Umbilical cord (tissue), 2 donors: ENCODE measurements at places on chromosomes 13 and 19. TPM values are rescaled to one million over a fixed set of nuclear protein-coding genes. Genes with fewer than 3 reads are reported as not detected.

DNA sequence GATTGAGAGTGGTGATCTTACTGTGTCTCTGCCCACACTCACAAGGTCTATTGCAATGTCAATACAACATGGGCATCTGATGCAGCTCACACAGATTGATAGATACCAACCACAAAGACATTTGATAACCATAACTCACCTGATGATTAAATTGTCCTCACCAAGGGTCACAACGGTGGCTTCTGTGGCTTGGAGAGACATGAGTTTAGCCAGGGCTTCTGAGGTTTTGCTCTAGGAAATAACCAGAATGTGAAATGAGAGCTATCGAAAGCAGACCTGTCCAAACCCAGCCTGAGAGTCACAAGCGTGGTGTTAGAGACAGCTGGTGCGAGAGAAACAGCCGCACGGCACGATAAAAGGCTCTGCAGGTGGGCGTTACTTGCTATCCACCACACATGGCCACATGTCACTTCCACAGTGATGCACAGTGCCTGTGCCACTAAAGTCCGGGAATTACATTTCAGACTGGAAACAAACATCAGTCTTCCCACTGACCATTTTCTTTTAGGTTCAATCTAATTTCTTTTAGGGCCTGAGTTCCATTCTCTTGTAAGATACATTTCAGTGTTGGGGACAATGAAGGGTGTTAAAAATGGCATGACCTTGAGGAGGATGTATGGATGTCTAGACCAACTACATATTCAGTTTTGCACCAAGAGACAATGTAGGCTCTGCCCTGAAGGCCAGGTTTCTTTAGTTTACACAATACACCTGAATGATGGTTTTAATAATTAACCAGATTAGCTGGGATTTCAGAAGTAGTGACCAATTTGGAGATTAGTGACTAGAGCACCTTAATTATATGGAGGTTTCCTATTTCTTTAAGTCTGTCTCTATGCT is 53.7 kb downstream of the ATP7B start:
- DNase-seq = no peak

GRCh38 chr13:42328672-42329071 is 56.7 kb downstream of the AKAP11 start:
- DNase-seq = no peak

GRCh38 chr13:109389892-109390345 is 396.5 kb downstream of the IRS2 start:
- no peak for DNase-seq

DNA sequence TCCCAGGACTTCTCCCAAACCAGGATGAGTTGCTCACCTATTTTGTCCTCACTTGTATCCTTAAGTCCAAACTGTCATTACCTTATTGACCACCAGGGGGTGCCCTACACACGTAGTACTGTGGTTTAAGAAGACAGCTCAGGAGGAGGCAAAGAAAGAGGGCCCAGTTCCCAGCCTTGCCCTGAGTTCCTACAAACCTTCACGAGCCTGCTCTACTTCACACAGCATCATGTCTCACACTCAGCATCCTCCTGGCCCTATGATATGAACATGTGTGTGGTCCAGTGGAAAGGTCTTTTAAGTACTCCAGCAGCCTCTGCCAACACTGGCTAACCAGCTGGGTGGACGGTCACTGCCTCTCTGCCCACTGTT is 8.1 kb upstream of the ZNF784 start:
- peak; percentile 93 for DNase-seq

DNA sequence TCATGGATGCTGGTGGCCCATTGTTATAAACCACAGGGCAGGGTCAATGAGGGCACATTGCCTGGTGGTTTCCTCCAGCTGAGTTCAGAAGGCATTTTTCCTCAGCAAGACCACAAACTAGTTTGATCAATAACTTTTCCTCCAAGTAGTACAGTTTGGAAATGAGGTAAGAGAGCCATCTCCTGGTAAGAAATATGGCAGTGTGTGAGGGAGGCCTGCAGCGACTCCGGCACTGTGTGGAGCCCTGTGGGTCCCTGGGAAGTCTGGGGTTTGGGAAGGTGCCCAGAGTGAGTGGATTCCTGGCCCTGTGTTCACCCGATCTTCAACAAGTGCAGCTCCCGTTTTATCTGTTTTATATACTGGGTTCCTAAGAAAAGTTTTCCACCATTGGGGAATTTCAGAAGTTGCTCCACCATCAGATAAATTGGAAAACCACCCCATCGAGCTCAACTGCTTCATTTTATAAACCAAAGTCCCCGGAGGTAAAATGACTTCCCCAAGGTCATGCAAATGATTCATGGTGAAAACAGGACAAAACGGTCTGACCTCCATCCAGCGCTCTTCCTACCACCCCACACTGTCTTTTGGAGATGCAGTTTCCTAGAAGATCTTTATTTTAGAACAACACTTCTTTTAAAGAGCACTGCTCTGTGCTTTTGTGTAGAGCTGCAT is 148.4 kb downstream of the KATNAL1 start:
- no peak for DNase-seq

- DNase-seq = no peak
These were observed 776.5 kb upstream of the SLITRK1 start for GRCh38 chr13:84658491-84659358.

- DNase-seq = no peak
These were observed 31.7 kb downstream of the TSHZ3 start for GRCh38 chr19:31317570-31317969.

DNA sequence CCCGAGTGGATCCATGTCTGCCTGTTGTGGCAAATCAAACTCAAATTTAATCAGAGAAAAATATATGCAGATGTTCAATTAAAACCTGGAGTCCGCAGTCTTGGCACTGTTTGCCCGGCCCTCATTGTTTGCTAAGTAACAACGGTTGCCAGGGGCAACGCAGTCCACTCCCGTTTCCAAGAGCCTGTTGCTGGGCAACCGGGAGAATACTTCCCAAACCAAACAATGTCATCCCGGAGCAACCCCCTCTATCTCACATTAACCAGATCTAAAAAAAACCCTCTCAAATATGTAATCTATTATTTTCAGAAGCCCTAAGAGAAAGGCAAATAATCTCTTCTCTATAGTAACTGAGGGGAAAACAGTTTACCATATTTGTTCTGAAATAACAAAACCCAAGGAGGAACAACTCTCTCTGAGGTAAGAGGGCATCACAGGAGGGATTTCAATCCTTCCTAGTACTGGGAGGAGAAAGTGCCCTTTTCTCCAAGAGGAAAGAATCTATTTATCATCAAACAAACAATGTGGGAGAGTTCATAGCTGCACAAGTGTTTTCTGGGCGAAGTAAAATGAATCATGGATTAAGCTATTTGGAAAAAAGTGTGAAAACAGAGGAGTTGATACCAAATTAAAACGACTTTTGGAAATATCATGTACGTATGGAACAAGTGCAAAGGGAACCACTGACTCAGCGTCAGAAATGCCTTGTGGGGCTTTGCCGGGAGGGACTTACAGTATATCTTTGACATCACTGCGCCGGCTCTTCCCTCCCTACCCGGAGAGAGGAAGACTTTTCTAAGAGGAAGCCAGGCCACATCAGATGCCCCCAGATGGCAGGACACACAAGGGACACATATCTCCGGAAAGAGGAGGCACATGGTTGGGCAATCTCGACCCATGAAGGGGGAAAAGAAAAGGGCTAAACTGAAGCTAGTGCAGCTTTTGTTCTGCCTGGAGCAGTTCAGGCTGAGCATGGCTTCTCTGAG is 43.3 kb downstream of the RFX2 start:
- DNase-seq = peak; percentile 96

Gene ADGRE3
- total RNA-seq = not detected

GRCh38 chr19:34808566-34808965 is 35.6 kb upstream of the ZNF599 start:
- DNase-seq = no peak

DNA sequence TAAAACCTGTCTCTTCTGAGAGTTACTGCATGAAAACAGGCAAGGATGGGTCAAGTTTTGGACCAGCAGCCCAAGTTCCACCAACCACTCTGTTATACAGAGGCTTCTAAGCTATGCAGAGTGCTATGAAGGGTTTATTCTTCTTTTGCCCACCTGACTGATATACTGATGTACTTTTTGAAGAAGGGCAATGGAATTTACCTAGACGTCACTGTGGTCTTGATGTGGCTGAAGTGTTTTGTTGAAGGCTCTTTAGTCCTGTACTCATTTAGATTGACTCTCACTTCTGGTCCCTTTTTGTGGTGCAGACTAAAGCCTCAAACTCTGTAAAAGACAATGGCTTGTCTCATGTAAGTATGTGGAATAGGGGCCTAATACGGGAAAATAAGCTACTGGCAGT is 92.0 kb downstream of the DGKH start:
- no peak for DNase-seq

GRCh38 chr13:23654111-23655110 is 84.2 kb downstream of the TNFRSF19 start:
- no peak for DNase-seq

- DNase-seq = no peak
These were observed 17.8 kb downstream of the PROZ start for GRCh38 chr13:113176280-113176679.

DNA sequence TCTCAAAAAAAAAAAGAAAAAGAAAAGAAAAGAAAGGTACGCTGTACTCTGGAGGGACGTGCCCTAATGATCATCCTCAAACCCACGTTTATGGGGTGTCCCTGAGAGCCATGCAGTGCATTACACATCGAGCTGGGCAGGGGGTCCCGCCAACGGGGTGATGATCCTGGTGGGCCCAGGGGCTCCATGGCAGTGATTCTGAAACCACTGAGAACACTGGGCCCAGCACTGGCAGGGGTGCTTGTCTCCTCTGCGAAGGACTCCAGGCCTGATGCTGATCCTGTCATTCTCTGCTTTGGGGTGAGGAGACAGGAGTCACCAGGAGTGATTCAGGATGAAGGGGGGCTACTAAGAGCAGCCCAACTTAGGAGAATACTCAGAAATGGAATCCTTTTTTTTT is 18.7 kb downstream of the MOB3A start:
- DNase-seq = no peak

Gene ICAM5
- 3.4 TPM for total RNA-seq

DNA sequence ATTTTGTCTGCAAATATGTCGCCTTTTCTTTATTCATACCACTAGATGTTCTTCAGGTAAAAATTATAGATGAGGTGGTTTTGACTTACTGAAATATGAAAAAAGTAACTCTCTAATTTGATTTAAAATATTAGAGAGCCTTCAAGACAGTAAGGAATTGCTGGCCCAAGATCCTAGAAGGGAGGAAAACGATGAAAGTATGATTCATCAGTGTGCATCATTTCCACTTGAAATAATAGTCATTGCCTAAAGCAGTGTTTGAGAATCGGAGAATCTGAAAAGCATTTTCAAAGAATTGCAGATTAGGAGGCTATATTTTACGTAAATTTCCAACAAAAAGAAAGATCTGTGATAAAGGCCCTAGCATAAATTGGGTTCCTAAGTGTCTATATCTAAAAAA is 1707.9 kb upstream of the PRR20A start:
- DNase-seq = no peak

Gene KLK4
- total RNA-seq = 1.4 TPM

GRCh38 chr19:27966390-27966816 is 1246.5 kb downstream of the UQCRFS1 start:
- peak; percentile 21 for DNase-seq

Gene SLC25A23
- total RNA-seq = 26.7 TPM

Gene LILRB3
- total RNA-seq = 0.96 TPM

Gene RDH8
- total RNA-seq = not detected

- DNase-seq = no peak
These were observed 2.7 kb upstream of the RPS15 start for GRCh38 chr19:1435378-1435989.

Gene POSTN
- 223 TPM for total RNA-seq

Gene KLF1
- total RNA-seq = 3.1 TPM

GRCh38 chr19:35460608-35461007 is 12.6 kb downstream of the FFAR2 start:
- DNase-seq = no peak

Gene NANOS3
- total RNA-seq = not detected

DNA sequence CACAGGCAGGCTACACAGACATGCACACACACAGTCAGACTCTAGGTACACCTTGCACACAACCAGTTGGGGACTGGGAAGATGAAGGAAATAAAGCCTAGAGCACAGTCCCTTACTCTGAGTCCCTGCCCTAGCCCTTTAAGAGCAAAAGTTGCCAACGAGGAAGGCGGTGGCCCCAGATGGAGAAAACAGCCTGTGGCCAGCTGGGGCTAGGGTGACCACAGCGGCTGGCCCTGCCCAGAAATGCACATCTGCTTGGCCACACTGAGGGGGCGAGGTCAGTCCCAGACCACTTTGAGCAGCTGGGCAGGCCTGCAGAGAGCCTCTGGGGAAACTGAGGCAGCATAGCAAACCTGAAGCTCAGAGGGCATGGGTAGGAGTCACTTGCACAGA is 52.3 kb downstream of the PTPRS start:
- DNase-seq = no peak

DNA sequence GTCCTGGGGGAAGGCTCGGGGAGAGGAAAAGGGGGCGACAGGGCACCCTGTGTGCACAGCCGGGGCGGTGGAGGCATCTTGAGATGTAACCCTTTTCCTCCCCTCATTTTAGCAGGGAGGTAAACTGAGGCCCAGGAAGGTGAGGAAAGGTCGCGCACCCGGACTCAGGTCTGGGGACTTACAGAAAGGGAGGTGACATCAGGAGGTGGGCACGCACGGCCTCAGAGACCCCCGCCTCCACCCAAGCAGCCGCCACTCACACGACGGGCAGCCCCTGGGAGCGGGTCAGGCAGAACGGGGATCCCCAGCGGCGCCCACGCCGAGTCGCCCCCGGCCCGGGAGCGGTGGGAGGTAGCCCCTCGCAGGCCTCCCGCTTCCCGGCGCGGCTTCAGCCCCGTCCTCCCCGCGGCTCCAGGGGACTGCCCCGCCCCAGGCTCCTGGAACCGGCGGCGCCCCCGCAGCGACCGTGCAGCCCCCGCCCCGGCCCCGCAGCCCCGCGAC is 477 bp downstream of the PIP5K1C start:
- DNase-seq = no peak

- DNase-seq = no peak
These were observed 363.9 kb downstream of the MYO16 start for GRCh38 chr13:108993346-108993745.

Gene CRLF1
- 10.1 TPM for total RNA-seq

GRCh38 chr19:29687244-29687896 is 22.1 kb downstream of the PLEKHF1 start:
- DNase-seq = no peak

DNA sequence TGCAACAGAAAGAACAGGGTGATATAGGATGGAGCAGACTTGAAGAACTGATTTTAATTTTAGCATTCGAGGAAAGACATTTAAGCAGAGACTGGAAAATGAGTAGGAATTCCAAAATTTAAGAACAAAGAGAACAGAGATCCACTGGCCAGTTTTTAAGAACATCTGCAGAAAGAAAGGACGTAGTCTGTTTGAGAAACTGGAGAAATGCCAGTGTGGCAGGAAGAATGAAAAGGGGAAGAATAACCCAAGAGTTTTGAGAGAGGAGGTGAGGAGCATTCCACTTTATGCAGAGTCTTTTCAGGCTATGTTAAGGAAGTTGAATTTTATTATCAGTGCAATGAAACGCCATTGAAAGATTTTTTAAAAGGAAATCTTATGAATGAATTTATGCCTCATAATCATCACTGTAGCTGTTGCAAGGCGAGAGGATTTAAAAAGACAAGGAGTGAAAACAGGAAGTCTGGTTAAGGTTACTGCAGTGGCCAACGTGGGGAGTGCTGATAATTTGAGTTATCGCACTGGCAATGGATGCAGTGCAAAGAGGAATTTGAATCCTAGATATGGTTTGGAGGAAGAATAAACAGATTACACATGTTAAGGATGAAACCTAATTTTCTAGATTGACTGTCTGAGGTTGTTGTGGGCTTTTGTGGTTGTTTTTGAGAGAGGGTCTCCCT is 253.8 kb downstream of the DACH1 start:
- no peak for DNase-seq
